ENCODE measurements at places on chromosomes 3 and 15.

GRCh38 chr3:42117175-42118008 is 26.2 kb downstream of the TRAK1 start:
- DNase-seq: no peak

DNA sequence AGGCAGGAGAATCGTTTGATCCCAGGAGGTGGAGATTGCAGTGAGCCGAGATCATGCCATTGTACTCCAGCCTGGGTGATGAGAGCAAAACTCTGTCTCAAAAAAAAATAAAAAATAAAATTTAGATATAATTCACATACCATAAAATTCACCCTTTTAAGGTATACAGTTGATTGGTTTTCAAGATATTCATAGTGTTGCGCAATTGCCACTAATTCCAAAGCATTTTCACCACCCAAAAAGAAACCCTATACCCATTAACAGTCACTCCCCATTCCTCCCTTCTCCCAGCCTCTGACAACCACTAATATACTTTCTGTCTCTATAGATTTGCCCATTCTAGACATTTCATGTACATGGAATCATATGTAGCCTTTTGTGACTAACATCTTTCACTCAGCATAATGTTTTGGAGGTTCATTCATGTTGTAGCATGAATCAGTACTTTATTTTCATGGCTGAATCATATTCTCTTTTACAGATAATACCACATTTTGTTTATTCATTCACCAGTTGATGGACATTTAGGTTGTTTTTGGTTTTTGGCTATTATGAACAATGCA is 116.7 kb downstream of the RASA2 start:
- DNase-seq: no peak

DNA sequence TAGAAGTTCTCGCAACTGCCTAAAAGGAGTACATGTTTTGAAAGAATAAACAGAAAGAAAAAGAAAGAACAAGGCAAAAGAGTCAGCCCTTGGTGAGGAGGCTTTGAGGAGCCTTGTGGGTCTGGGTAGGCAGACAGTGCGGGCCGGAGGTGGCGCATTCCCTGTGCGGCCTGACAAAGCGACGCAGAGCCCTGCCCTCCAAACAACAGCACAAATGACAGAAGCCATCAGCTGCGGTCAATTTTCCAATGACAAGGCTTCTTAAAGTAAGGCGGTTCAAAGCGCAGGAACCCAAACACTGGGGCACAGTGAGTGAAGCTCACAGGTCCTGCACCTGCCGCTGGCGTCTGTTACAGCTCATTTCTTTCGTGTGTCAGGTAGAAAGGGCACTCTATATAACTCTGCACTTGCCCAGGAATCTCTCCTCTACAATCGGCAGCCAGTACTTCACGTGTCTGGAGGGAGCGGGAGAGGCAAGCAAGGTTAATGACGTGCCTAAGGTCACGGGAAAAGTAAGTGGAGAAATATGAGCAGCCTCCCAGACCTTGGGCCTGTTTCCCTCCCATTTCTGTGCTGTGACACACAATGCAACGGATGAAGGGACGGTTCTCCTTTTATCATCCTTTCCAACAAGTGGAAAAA is 178.1 kb downstream of the OPA1 start:
- no peak for DNase-seq

GRCh38 chr3:107525644-107526305 is 3.0 kb downstream of the BBX start:
- DNase-seq: no peak

DNA sequence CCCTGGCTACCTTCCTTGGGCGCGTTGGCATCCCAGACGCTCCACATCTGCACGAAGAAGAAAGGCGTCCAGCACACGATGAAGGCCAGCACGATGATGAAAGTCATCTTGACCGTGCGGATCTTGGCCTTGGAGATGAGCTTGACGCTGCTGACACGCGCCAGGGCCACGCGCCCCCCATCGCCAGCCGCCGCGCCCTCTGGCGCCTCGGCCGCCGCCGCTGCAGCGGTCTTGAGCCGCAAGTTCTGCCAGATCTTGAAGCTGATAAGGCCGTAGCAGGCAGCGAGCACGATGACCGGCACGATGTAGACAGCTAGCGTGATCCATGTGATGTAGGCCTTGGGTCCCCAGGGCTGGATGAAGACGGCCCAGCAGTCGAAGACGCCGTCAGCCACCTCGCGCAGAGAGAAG is 2.2 kb downstream of the OXTR start:
- no peak for DNase-seq

- DNase-seq: no peak
These were observed 13.7 kb downstream of the CTDSPL2 start for GRCh38 chr15:44441095-44441501.

DNA sequence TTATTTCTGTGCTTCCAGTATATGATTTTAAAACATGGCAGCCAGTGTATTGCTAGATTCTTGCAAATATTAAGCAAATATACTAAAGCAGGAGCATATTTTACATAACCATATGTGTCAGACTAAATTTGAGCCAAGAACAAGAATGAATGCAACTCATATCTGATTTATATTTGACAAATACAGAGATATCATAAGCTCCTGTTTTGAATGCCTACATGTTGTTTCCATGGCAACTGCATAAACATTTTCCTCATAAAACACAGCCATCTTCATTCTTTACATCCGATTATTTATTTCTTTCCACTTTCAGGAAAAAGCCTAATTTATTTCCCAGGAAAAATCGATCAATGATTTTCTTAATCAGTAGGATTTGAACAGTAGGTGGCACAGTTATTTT is 172.2 kb upstream of the TSPAN3 start:
- no peak for DNase-seq

GRCh38 chr3:126113238-126113555 is 29.3 kb upstream of the SLC41A3 start:
- no peak for DNase-seq

DNA sequence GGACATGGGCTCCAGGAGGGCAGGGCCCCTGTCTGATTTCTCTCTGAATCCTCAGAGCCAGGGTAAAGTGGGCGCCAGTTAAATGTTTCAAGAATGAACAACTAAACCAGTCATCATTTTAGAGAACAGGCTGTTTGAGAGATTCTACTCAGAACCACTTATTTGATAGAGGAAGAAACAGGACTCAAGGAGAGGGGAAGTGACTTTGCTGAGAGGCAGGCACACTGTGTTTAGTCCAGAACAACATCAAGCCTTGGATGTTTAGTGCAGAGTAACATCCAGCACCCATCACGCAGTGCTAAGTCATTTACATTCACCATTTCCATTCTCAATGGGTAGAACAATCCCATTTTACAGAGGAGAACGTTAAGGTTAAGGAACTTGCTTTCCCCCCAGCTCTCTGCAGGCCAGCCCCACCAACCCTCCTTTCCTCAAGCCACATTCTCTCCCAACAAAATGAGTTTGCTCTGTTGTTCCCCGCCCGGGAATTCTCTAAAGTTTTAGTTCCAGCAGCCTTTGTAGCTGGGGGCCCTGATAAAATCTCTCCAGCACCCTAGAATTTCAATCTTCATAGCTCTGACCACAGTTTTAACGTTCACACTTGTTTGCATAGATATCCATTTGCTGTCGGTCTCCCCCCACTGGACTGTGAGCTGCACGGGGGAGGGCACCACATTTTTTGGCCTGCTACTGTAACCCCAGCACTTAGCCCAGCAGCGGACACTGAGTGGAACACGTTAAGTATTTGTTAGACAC is 962 bp downstream of the NMNAT3 start:
- DNase-seq: no peak

DNA sequence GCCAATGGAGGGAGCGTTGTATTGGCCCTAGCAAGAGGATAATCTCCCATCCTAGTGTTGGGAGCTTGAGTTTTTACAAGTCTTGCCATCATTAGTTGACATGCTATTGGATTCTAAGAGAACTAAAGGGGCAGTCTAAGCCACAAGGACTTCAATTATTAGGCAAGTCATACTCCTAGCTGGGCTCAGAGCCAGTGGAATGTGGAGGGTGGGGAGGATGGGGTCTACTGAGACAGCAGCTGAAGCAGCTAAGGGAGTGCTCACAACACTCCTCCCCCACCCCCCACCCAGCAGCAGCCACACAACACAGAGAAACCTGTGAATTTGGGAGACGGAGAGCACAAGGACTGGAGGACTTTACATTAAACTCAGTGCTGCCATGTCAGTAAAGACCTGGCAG is 27.9 kb downstream of the FRG2C start:
- DNase-seq: no peak
